Adipocyte (in vitro differentiated cells): ENCODE measurements at places on chromosomes 2 and 18.

DNA sequence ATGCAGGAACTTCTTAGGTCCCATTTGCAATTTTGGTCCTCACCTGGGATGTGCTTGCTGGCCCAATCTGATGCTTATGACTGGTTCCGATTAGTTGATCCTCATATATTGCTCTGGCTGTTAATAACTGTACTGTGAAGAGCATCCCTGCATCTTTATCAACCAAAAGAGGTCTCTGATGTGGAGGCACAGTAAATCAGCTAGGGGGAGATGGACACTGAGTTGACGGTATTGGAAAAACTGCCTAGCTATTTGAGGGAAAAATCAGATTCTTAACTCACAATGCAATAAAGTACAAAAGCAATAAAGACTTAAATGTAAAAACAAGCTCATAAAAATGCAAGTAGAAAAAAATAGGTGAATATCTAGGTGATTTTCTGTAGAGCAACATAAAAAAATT lies 188.0 kb upstream of the TCF4 start:
- no peak for DNase-seq

GRCh38 chr2:166994588-166995336 lies 106.5 kb downstream of the XIRP2 start:
- no peak for DNase-seq

- no peak for DNase-seq
These were observed 216.7 kb downstream of the SETBP1 start for GRCh38 chr18:44897411-44897810.

GRCh38 chr2:13106302-13106701 lies 389.6 kb downstream of the TRIB2 start:
- no peak for DNase-seq

DNA sequence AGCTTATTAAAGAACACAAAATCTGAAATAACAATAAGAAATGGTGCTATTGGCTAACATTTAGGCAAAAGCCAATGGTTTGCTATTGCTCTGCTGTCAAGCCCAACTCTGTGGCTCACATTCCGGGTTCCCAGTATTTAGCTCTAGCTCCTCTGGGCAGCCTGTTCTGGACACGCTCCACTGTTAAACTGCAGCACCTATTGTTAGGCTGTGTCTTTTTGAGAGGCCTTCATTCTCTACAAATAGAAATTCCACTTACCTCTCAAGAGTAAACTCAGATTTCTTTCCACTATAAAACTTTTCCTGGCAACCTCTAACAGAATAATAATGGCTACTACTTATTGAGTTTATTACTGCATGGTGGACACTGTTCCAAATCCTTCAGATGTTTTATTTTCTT lies 3.7 kb upstream of the KLHL14 start:
- no peak for DNase-seq

- DNase-seq, result peak; percentile 2
These were observed 10.4 kb upstream of the FAM228A start for GRCh38 chr2:24164416-24164973.

DNA sequence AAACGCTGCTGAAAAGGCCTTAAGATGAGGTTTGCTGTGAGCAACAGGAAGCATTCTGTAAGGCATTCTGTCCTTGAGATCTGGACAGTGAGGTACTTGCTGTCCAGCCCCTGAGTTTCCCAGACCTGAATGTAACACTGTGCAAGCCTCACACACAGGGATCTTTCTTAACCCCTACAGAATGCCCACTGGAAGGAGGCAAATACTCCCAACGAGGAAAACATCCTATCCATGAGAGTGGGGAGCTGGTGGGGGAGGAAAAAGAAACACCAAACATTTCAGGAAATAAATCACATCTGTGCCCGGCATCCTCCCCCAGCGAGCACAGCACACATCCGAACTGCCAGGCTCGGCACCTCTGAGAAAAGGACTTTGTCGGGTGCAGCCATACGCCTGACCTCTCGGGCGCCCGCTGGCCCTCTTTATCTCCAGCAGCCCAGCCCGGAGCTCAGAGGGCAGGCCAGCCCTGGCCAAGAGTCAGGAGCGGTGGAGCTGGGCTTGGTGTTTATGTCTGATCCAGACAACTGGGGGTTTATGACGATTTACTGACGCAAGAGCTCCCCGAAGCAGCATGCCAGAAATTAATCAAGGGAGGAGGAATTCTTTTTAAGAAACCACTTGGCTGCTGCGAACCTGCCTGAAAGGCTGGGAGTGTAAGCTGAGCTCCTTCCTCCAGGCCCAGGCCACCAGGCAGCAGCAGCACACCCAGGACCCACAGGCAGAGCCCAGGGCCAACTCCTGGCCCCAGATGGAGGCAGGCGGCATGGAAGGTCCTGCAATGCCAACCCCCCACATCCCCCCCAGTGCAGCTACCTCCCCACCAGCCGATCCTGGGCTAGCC lies 72.2 kb downstream of the HDAC4 start:
- DNase-seq, result peak; percentile 78

GRCh38 chr2:240127191-240127750 lies 8.8 kb downstream of the COPS9 start:
- DNase-seq, result no peak

GRCh38 chr2:235713189-235713588 lies 219.3 kb downstream of the AGAP1 start:
- DNase-seq, result no peak

DNA sequence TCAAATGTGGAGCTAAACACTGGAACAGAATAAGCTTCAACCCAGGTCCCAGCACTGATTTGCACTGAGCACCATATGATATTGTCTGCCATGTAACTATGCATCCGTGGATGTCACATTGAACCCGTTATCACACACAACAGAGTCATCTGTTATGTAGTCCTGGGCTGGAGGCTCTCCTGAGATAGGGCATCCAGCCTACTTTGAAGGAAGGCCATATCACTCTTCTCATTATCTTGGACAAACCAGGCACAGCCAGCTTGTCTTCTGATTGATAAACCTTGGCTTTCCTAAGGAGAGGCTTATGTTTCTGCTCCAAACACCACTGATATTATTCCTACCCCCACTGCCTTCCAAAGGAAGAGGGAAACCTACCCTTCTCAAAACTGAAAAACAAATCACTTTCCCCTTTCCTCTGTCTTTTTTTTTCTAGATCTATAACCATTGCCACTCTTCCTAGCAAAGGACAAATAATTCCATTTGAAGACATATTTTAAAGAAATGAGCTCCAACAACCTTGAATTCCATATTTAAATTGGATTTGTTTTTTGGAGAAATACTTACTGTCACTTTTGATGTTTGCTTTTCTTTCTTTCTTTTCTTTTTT lies 16.4 kb downstream of the RSAD2 start:
- DNase-seq, result no peak

GRCh38 chr2:109392816-109393661 lies 220.7 kb downstream of the SEPTIN10 start:
- DNase-seq, result no peak

DNA sequence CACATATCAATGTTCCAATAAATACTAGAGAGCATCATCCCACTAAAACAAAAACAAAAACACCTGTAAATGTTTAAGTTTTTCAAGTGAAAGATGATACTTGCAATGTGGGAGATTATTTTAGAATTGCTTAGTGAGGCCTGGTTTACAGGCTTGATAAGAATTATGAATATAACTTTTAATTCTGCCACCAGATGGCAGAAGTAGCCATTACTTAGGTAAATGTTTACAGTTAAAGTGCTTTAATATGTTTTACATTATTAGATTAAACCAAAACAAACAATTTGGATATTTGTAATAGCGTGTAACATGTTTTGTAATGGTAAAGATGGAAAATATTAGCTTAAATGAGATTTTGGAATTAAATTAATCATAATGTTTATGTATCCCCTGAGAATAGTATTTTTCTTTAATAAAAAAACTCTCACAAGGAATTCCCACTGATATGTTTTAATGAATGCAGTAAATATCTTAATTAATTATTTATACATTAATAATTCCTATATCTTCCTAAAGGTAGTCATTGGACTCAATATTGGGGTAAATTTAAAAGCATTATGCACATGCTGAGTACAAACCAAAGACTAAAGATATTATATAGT lies 522.0 kb downstream of the SPAG16 start:
- DNase-seq, result peak; percentile 82

GRCh38 chr2:148022351-148022750 lies 1.5 kb downstream of the MBD5 start:
- DNase-seq, result peak; percentile 27

DNA sequence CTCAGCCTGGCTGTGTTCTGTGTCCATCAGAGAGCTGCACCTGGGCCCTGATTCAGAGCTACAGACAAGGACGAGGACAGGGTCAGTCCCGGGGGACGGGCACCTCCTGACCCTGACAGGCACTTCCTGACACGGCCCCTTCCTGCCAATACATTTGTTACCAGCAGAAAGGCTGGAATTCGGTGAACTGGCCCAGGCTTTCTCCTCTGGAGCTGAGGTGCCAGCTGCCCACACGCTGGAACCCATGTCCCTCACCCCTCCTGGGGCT lies 12.3 kb upstream of the ZNF519 start:
- no peak for DNase-seq
